ENCODE measurements at places on chromosomes 7 and 10. TPM values are rescaled to one million over a fixed set of nuclear protein-coding genes. Genes with fewer than 3 reads are reported as not detected.

Gene ATP6V0A4
- total RNA-seq, result not detected

Gene UNC5B
- 34.2 TPM for total RNA-seq

Gene SLC13A1
- total RNA-seq, result not detected

Gene MRC1
- total RNA-seq, result under 0.01 TPM

Gene EIF3B
- total RNA-seq, result 189 TPM

Gene MIOS
- 37.2 TPM for total RNA-seq

Gene NKX2-3
- not detected for total RNA-seq

Gene CALHM2
- total RNA-seq, result 51.3 TPM

Gene MSS51
- total RNA-seq, result 1.8 TPM

Gene FEZF1
- not detected for total RNA-seq

Gene SPDYE2
- not detected for total RNA-seq

Gene FGFR2
- 0.17 TPM for total RNA-seq

Gene BTBD16
- total RNA-seq, result 0.15 TPM

Gene ASB10
- not detected for total RNA-seq

Gene FBXL15
- total RNA-seq, result 14.1 TPM

Gene OSBPL3
- 45.0 TPM for total RNA-seq

Gene MRM2
- 20.2 TPM for total RNA-seq

Gene HYAL4
- total RNA-seq, result 0.17 TPM

Gene CTAGE8
- not detected for total RNA-seq

Gene ELMO1
- total RNA-seq, result 0.73 TPM

Gene GBX1
- not detected for total RNA-seq
